ENCODE measurements at places on chromosomes 5 and 9. TPM values are rescaled to one million over a fixed set of nuclear protein-coding genes. Genes with fewer than 3 reads are reported as not detected.

Gene HTR4
- total RNA-seq = not detected

DNA sequence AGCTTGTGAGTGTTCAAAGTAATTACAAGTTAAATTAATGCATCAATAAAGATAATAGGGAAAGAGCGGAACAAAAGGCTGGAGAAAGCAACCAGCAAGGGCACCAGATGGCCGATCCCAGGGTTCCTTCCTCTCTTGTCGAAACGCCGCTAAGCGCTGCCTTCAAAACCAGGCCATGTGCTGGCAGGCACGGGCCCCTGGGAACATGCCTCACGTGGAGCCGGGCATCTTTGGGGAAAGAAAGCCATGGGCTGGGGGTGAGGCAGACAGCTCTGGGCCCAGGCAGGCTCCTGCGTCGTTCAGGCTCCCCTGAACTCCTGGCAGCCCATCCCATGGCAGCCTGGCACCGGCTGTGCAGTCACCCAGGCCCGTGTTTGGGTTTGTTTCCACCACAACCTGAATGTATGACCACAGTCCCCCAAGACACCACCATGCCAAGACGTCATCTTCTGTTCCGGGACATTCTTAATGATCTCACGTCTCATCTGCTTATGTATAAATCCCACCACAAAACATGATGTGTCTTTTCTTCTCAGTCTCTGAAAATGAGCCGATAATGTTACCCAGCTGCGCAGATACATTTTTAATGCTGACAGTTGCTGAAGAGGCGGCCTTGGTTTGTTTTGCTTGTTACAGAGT lies 110.4 kb upstream of the SARDH start:
- H3K4me1 ChIP-seq = no peaks in the 10 kb centered on the region
- no peak for DNase-seq
- H3K36me3 ChIP-seq = no peaks in the 10 kb centered on the region
- no peak overlapping the region for H3K4me3 ChIP-seq

- no peak for DNase-seq
- H3K4me3 ChIP-seq = no peak overlapping the region
- no peaks in the 10 kb centered on the region for H3K27me3 ChIP-seq
- H3K36me3 ChIP-seq = no peaks in the 10 kb centered on the region
- H3K27ac ChIP-seq = no peak overlapping the region
- H3K4me1 ChIP-seq = no peaks in the 10 kb centered on the region
Measured at GRCh38 chr9:109477258-109478050, 20.7 kb downstream of the PTPN3 start.

- H3K36me3 ChIP-seq = no peaks in the 10 kb centered on the region
- H3K27ac ChIP-seq = no peak overlapping the region
- peaks cover 29% of the 10 kb centered on the region for H3K27me3 ChIP-seq
- H3K4me1 ChIP-seq = no peaks in the 10 kb centered on the region
- DNase-seq = no peak
Measured at GRCh38 chr9:77013932-77014596, 5.4 kb upstream of the FOXB2 start.

DNA sequence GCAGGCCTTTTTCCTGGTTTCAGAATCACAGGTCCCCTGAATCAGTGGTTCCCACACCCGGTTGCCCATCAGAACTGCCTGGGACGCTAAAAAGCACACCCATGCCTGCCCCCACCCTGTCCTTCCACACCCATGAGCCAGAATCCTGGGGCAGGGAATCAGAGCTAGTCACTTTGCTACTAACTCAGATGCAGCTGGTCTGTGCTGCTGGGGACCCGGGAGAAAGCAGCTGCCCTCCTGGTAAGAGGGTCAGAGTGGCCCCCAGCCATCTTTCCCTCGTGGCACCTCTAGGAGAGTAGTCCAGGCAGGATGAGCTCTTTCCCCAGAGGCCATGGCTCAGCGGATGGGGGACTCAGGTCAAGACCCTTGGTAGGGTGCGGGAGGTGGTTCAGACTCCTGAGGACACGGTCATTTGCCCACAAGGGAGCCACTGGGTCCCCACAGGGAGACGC lies 11.3 kb upstream of the NUP214 start:
- H3K27me3 ChIP-seq = peaks cover 55% of the 10 kb centered on the region
- H3K4me3 ChIP-seq = no peak overlapping the region
- no peaks in the 10 kb centered on the region for H3K36me3 ChIP-seq
- DNase-seq = no peak
